Activated T-helper 17 cell treated with anti-CD3 and anti-CD28 coated beads, Interleukin-2, amount 50 U/mL, for 72 hours (primary cell): ENCODE measurements at places on chromosomes 12 and 14. TPM values are rescaled to one million over a fixed set of nuclear protein-coding genes. Genes with fewer than 3 reads are reported as not detected.

GRCh38 chr14:105060751-105061427, 4.3 kb downstream of the GPR132 start:
- ATAC-seq: no peak

- ATAC-seq: peak; percentile 2
Measured at GRCh38 chr12:31325524-31325875, 450 bp downstream of the SINHCAF start.

DNA sequence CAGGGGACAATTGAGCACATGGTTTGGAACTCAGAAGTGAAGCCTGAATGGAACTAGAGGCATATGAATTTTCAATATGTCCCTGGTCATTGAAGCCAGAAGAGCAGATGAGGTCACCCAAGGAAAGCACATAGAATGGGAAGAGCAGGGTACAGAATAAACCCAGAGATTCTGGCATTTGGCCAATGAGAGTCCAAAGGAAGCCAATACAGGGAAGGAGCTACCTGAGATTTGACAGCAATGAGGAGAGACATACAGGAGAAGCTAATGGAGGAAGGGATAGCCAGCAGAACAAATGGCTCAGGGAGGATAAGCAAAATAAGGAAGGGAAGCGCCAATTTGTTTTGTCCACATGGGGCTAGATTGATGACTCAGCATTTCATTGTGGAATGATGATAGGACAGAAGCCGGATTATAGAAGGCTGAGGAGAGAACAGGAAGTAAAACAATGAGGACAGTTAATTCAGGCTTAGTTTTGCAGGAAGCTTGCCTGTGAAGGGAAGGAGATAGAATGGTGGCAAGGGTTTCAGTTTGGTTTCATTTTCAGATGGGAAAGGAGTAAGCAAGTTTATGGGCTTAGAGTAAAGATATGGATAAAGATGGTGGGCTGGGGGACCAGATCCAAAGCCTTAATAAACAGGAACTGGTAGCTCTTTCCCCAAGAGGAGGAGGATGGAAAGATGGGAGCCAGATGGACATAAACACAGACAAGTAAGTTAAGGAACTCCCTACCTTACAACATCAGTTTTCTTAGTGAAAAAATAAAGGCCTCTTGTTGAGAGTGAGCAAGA, 3.2 kb upstream of the SPTSSA start:
- ATAC-seq: no peak

DNA sequence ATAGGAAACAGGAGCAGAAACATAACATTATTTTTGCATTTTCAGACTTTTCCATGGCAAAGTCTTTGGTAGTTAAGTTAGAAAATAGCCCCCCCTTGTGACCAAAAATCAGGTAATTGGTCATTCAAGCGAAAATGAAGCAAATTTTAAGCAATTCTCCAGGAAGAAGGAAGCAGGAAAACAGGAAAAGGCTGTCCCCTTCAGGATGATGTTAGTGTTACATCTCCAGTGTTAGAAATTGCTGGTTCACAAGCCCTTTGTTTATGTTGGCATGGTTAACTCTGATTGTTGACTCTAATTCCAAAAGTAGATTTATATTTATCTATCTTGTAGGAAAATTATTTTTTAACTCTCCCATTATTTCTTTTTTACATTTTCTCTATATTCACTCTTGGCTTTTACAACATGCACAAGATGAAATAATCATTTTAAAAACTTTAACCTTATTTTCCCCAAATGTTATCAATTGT, 18.8 kb upstream of the GAS2L3 start:
- no peak for ATAC-seq

DNA sequence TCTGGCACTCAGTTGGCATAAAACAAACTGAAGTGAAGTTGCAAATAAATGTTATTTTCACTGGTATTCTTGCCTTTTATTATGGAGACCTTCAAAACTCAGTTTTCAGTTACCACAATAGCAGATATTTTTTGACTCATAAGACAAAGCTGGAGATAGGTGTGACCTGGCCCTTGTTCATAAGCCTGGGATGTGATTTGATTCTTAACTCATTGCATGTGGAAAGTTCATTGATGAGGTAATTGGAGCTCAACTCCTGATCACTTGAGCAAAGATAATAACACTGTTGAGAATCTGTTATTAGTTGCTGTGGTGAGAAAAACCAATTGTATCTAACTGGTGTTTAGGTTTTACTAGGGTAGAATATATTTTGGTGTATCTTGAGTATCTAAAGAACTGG, 105.1 kb downstream of the AEBP2 start:
- ATAC-seq: no peak

DNA sequence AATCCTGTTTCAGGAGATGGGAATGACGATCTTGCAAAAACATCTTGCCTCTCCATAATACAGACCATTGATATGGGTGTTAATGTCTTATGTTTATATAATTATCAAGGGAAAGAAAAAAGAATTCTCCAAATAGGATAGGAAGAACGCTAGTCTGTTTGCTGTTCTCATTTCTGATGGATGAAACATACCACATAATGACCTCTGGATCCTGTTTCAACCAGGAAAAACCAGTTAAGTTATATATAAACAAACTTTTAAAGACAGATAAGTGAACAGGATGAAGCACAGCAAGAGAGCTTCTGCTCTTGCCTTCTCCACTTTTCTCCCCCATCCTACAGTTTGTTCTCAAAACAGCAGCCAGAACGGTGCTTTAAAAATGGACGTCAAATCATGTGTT, 27.8 kb downstream of the COQ6 start:
- no peak for ATAC-seq

DNA sequence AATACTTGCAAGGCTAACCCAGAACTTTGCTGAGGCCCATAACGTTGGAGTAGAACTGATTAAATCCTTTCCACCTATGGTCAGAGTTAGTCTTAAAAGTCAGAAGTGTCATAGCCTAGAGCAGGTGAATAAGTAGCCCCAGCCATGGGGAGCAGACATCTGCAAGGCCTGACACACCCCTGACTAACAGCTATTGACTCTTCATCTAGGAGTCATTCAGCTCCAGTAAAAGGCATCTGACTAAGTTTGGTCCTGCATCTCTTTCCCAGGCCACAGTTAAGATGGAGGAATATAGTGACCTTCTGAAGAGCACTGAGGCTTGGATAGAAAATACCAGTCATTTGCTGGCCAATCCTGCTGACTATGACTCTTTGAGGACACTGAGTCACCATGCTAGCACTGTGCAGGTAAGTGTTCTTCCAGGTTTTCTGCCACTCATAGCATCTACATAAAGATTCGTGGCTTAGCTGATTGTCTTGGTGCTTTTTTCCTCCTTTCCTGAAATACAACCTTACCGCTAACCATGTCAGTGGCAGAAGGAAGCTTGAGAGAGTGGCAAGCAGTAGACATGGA, 212.9 kb downstream of the ESR2 start:
- peak; percentile 83 for ATAC-seq

- ATAC-seq: peak; percentile 15
Measured at GRCh38 chr12:89695830-89696229, 12.8 kb downstream of the ATP2B1 start.

Gene FGF23
- total RNA-seq: not detected

Gene TESPA1
- 91.7 TPM for total RNA-seq

Gene PCED1B
- total RNA-seq: 107 TPM

Gene DIO2
- 1.5 TPM for total RNA-seq

Gene CACNA2D4
- 23.0 TPM for total RNA-seq

Gene FOXA1
- not detected for total RNA-seq

Gene KRT6C
- not detected for total RNA-seq

Gene TDRD9
- not detected for total RNA-seq

Gene TAS2R20
- 1.9 TPM for total RNA-seq

Gene NRIP2
- not detected for total RNA-seq

Gene EIF2S3B
- total RNA-seq: 0.26 TPM

Gene CMA1
- 0.80 TPM for total RNA-seq

Gene RNF212B
- not detected for total RNA-seq
